ENCODE measurements at places on chromosomes 6 and 20. TPM values are rescaled to one million over a fixed set of nuclear protein-coding genes. Genes with fewer than 3 reads are reported as not detected.

CST2 gene
- not detected for total RNA-seq

ALDH5A1 gene
- total RNA-seq: 1.2 TPM

NNAT gene
- 1,047 TPM for total RNA-seq

RIPPLY2 gene
- 4.9 TPM for total RNA-seq

RNF217 gene
- total RNA-seq: 5.9 TPM

MICA gene
- 0.42 TPM for total RNA-seq

WFDC10B gene
- not detected for total RNA-seq

CDC25B gene
- total RNA-seq: 27.6 TPM

STMND1 gene
- total RNA-seq: not detected

THBD gene
- total RNA-seq: not detected

MYH7B gene
- total RNA-seq: 1.5 TPM

BMP6 gene
- total RNA-seq: 0.25 TPM

SLC22A3 gene
- not detected for total RNA-seq

CPXM1 gene
- total RNA-seq: 28.1 TPM

Measured in glutamatergic neuron (in vitro differentiated cells).